ENCODE measurements at places on chromosomes 3 and 15. TPM values are rescaled to one million over a fixed set of nuclear protein-coding genes. Genes with fewer than 3 reads are reported as not detected.

DNA sequence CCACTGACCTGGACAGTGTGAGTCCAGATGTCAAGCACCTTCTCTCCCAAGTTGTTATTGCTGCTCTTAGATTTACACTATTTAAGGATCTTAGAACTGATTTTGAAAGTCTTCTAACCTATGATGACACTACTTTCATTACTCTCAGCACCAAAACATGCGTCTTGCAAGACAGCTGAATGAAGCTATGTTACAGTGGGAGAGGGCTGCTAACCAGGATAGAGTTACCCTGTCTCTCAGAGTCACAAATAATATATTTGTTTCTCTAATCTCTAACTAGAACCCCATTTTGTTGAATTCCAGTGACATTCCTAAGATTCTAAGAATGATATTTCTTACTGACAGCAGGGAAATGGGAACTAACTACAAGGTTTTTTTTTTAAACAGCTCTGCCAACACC lies 455.5 kb downstream of the MAGI1 start:
- DNase-seq = no peak

DNA sequence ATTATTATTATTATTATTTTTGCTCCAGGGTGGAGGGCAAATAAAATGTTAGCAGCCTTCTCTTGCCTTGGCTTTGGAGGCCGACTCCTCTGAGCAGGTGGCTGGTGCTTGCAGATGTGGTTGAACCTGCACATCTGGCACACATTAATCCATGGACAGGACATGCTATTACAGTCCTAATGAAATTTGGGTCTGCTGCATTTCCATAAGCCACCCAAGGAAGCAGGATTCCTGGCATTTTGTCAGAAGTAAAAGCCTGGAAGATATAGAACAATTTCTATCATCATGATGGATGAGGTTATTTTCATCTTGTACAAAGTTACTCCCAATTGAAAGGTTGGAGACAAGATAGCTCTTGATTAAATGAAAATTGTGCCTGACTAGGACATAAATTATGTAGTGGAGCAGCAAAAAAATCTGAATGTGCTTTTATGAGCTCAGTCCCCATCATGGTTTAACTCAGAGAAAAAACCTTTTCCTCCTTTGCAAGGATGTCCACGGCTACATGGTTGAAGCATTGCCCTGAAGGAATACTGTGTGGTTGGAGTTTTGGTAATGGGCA lies 130.9 kb upstream of the RGMA start:
- DNase-seq = no peak

Gene PLIN1
- not detected for total RNA-seq

Gene WNT5A
- total RNA-seq = 15.7 TPM

- DNase-seq = no peak
These were observed 399.6 kb downstream of the LPP start for GRCh38 chr3:188553569-188553968.

Gene SH3GL3
- 6.8 TPM for total RNA-seq
